ENCODE measurements at places on chromosomes 2 and 18.

- DNase-seq: no peak
These were observed 26.9 kb upstream of the INSIG2 start for GRCh38 chr2:118061135-118061955.

- DNase-seq: no peak
These were observed 76.6 kb downstream of the COL4A3 start for GRCh38 chr2:227241005-227241404.

DNA sequence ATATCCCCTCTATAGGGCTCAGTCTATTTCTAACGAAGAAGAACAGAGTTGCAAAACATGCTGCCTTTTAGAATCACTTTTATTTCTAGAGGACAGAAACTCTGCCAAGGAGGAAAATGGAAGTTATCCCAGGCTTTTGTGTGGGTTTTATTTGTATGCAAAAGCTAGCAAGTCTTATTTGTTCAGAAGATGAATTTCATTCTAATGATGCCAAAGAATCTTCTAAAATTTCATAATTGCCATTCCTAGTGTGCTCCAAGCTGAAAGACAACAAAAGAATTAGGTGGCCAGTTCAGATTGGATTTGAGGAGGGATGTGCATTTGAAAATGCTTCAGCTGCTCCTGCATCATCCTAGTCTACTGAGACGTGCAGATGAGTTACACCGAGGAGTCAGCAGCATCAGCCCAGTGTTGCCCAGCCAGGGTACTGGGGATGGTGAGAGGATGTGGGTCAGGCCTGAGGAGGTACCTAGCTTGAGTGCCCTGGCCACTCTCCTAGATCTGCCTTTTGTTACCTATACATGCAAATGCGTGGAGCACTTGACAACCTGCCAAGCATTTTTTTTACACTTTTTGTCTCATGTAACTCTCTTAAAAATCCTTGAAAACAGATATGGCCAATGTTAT, 80.1 kb downstream of the KCNS3 start:
- no peak for DNase-seq

DNA sequence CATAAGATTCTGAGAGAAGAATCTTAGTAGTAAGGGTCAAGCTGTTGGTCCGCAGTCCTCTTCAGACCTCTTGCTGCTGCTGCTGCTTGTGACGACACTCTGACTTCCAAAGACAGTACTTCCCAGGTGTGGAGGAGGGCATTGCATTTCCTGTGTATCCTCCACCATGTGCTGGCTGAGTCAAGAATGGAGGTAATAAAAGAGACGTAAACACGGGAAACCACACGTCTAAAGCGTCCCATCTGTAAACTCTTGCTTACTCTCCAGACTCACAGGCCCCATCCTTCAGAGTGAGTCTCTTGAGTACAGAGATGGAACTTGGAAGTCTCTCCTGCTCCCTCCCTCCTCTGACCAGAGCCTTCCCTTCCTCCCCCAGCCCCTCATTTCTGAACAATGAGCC, 25.6 kb downstream of the KLHL29 start:
- DNase-seq: no peak

- DNase-seq: no peak
These were observed 255.8 kb downstream of the ASXL3 start for GRCh38 chr18:33833842-33834241.

DNA sequence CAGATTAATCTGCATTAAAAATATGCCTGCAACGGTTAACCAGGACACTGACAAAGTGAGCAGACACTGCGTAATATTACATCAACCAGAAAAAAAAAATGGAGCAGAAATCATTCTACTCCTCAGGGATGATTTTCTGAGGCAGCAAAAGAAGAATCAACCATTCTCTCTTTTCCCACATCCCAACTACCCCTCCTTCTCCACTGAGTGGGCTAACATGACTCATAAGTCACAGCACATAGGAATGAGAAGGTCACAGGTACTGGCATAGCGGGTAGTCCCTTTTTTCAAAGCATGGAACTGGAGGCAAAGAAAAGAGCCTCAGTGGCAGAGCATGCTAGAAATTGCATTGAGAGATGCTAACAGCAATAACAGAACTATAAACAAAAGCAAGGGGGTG, 54.3 kb upstream of the TSPYL6 start:
- DNase-seq: no peak

GRCh38 chr18:40124107-40124506, 1830.9 kb upstream of the PIK3C3 start:
- no peak for DNase-seq

GRCh38 chr2:7648221-7648795, 731.1 kb downstream of the RNF144A start:
- DNase-seq: no peak

DNA sequence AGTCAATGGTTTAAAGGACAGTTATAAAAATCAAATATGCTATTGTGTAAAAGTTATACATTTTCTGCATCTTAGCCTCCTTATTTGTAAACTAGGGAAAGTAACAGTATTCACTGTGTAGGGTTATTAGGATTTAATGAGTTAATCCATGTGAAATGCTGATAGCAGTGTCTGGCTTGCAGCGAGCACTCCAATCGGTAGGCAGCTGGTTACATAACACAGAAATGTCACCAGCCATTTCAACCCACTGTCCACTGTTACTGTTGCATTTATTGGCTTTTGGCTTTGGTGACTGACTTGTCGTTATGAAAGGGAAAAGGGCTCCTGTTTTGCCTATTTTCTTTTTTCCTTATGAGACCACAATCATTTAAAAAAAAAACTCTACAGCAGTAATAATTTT, 38.9 kb downstream of the ID2 start:
- DNase-seq: no peak

GRCh38 chr18:25077944-25078723, 273.8 kb downstream of the ZNF521 start:
- DNase-seq: no peak

DNA sequence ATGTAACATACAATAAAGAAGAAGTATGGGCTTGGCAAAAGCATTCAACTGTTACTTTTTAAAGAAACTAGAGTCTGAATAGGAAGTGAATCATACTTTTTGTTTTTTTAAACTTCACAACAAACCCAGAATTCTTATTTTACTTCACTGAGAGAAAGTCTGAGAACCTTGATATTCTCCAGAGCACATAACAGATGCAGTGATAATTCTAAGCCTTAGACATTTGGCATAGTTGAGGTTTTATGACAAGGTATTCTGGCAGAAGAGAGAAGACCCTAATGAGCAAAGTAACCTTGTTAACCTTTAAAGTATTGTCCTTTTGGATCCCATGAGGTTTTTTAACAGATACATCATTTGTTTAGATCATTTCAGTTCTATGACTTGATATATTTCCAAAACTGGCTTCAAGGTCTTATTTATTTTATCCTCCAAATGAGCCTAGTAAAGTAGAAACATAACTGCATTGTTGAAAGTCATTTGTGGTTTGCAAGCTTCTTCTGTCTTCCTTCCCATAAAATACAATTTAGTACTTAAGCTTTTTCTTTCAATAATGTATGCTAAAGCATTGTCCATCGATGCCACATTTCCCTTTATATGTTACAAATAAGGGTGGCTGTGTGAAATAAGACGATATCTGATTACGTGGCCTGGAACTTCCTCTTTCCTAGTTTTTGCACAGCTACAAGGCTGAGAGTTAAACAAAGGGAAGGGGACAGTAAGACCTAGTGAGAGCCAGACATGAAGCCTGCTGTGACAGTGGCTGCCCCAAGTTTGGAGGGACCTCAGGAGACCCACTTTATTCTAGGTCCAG, 86.1 kb upstream of the ITPRID2 start:
- no peak for DNase-seq

- no peak for DNase-seq
These were observed 38.1 kb upstream of the STAT1 start for GRCh38 chr2:191051825-191052778.

DNA sequence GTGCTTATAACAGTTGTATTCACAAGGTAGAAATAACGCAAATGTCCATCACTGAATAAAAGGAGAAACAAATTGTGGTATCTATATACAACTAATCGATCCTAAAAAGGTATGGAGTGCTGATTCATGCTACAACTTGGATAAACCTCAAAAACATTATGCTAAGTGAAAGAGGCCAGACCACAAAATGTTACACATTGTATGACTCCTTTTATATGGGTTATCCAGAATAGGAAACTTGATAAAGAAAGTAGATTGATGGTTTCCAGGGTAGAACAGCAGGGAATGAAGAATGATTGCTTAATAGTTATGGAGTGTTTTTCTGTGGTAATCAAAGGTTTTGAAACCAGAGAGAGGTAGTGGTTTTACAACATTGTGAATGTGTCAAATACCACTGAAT, 432.2 kb upstream of the TRIB2 start:
- DNase-seq: no peak

DNA sequence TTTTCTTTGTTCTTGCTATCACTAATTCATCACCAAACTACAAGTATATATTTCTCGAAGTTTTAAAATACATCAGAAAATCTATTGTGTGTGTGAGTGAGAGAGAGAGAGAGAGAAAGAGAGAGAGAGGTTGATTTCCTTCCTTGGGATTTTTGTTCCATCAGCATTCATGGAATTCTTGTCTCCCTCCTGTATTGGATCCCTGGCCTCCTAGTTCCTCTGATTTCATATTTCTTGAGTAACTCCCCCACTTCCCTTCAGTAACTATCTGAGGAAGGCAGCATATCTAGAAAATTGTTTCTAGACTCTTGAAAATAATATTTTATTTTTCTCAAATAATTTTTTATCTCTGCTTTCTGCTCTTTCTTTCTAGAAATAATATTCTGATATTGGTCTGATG, 13.3 kb upstream of the ACTR2 start:
- no peak for DNase-seq

DNA sequence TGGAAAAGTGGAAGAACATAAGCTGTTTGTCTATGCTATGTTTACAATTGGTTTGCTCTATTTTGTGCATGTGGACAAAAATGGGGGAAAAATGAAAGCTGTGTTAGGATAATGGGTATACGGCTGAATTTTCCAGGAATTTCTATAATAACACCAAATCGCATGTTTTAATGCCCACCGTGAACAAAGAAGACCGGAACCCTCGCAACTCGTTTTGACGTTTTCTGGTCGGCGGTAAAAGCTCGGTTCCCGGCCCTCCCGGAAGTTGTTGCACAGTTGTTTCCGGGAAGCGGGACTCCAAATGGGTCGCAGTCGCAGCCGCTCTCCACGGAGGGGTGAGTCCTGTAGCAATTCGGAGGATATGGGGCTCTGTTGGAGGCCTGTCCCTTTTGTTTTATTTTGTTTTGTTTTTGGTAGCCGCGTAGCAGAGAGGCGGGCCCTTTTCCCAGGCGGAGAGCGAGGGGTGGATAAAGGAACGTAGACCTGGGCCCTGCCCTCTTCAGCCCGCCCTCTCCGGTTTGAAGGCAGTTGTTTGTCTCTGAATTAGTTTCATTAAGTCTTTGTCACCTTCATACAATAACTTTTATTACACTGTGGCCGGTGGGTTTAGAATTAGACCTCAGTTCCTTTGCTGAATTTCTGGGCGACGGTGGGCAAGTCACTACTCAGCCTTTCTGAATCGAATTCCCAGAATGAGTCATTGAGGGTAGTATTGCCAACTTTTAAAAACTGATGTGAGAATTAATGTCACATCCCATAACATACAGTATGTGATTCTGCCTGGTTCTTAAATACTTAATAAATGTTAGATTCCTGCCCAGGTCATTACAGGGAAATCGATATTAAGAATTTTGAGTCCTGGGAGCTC, at the start of gene SNRNP27:
Gene SNRNP27, plus strand, starts transcription at position 273 of the 868 bp plus-strand sequence. Its CDS starts 29 bp downstream, at position 302.
- DNase-seq: peak; percentile 80

DNA sequence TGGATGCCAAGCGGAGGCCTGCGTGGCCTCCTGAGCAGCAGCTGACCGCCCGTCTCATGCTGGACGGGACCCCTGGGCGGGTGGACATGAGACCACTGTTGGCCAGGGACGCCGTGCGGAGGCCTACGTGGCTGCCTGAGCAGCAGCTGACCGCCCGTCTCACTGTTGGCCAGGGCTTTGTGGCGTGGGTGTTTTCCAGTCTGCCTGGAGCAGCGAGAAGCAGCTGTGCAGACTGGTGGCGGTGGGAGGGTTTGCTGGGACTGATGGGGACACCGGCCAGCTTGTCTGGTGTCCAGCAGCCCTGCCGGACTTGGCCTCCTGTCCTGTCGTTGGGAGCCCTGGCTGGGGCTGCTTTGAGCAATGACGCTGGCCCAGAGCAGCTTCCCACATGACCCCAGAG, 5.8 kb upstream of the D2HGDH start:
- no peak for DNase-seq

DNA sequence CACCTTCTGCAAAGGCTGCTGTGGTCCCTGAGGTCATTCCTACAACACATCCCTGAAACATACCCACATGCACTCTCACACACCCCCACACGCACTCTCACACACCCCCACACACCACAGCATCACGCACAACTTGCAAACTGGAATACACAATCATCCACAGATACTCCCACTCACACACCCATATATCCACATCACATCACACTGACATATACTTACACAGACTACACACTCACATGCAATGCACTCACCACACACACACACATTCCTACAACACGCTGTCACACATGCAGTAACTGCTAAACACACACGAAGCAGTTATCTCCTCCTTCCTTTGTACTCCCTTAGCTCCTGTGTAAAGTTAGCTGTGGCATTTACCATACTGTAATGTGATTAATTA, 57.1 kb upstream of the PKDCC start:
- no peak for DNase-seq

DNA sequence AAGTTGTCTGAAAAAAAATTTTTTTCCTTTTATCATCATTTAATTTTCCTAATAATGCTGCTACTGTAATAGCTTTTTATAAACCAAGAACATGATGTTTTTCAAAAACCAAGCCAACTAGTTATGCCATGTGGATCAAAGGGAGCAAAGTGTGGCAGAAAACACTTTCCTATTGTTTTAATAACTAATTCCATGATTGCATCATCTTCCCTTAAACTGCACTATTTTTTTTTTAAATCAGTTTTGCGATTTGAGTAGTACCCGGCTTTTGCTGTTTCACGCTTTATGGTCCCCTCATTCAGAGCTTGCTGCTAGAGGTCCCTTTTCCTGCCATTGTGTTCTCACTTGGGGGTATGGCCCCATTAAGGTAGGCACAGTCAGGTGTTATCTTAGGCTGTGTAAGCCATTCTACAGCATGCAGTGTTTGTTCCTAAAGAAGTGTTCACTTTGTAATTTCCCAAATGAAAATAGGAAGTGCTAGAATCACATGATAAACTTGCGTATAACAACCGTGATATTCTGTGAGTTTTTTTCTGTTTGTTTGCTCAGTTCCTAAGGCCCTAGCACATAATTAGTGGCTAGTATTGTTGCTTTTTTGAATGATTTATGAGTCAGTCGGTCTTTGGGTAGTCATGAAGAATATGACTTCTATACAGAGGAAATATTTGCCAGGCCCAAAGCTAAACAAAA, 225.8 kb downstream of the PTGR3 start:
- no peak for DNase-seq

- peak; percentile 80 for DNase-seq
These were observed 35.2 kb upstream of the NAPG start for GRCh38 chr18:10490401-10491165.

GRCh38 chr18:24992491-24992890, 359.5 kb downstream of the ZNF521 start:
- DNase-seq: no peak

- no peak for DNase-seq
These were observed 259.0 kb downstream of the LRATD1 start for GRCh38 chr2:14891546-14891945.

DNA sequence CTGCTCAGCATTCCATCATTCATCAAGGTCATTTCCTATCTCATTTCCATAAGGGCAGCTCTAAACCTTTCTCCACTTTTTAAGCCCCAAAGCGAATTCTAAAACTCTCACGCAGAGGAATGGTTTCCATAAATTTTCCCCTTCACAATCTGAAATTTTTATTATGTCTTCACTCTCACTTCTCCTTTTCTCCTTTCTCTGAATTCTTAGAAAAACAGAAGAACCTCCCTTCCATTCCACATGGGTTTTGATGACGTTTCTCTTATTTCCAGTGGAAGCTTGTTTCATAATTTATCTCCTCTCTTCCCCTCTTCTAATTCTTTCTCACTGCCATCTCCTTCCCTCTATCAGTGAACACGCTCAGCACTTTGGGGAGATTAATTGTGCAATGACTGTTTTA, 97.3 kb downstream of the SPATS2L start:
- no peak for DNase-seq
